GM20000 (cell line): ENCODE measurements at places on chromosomes 11 and 22.

DNA sequence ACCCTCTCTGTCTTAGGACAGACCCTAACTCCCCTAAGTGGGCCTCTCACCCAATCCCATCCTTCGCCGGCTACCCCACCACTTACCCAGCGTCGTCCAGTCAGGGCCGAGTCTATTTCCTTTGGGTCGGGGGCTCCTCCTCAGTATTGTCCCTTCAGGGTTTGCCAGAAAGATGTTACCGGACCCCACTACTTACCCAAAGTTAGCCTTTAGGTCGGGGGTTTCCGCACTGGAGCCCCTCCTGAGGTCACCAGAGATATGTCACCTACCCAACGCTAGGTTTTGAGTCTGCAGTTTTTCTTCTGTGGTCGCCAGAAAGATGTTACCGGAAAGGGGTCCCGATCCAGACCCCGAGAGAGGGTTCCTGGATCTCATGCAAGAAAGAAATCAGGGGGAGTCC is 17.9 kb upstream of the B4GALNT4 start:
- DNase-seq, result no peak

- peak; percentile 86 for DNase-seq
Measured at GRCh38 chr22:37198258-37199102, 10.4 kb upstream of the C1QTNF6 start.

GRCh38 chr11:32374261-32374711 is 61.1 kb downstream of the WT1 start:
- peak; percentile 72 for DNase-seq

DNA sequence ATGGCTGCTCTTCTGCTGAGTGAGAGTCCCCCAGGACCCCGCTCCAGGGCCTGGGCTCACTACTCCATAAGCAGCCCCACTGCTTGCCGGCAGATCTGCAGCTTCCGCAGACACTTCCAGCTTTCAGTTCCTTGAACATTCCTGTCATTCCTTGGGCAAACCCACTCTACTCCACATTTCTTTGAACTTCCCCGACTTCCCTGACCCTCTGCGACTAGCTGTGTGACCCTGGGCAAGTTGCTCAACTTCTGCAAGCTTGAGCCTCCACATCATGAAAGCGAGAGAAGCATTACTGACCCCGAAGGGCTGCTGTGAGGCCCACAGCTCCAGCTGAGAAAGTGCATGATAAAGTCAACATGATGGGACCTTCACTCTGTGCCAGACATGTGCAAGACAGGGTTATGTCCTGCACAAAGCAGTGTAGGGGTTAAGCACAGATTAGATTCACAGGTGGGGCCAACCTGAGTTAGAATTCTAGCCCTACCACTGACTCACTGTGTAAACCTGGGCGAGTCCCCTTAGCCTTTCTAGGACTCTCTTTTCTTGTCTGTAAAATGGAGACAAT is 51.8 kb downstream of the THAP12 start:
- no peak for DNase-seq

GRCh38 chr11:70763606-70764005 is 365.3 kb downstream of the CTTN start:
- no peak for DNase-seq

DNA sequence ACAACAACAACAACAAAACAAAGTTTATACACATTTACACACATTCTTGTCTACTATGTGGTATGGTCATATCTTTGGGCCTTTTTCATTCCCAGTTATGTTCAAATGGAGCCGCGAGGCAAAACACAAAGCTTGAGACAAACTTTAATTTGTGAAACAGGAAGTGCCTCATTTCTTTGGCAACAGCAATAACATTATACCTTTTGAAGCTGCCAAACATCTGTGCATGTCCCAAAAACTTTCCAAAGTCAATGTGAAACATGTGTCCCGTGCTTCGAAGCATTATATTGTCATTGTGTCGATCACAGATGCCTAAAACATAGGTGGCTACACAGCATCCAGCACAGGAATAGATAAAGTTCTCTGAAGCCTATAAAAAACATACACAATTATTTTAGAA is 25.0 kb upstream of the RPS13 start:
- no peak for DNase-seq

DNA sequence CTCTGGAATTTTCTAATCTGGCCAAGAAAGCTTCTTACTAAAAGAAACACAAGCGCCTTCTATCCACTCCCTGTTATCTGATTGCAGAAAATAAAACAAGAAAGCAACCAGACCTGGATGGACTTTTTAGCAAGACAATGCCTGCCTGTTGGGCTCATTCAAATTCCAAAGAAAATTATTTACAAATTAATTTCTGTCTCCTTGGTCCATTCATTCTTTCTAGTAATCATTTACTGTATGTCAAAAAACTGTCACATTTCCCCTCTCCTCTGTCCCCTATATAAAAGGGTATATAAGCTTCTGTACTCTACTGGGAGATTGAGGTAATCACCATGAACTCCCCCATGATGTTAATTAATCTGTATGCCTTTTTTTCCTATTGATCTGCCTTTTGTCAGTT is 279.9 kb downstream of the DLG2 start:
- DNase-seq, result no peak

- no peak for DNase-seq
Measured at GRCh38 chr11:37712251-37712650, 1114.2 kb upstream of the RAG2 start.
